ENCODE measurements at places on chromosomes 2 and 18. TPM values are rescaled to one million over a fixed set of nuclear protein-coding genes. Genes with fewer than 3 reads are reported as not detected.

SLC11A1 gene
- 6.8 TPM for total RNA-seq

DNAJC5G gene
- not detected for total RNA-seq

CCNYL1 gene
- 8.2 TPM for total RNA-seq

TRMT61B gene
- total RNA-seq, result 11.6 TPM

EGR4 gene
- total RNA-seq, result not detected

PAX3 gene
- total RNA-seq, result 4.8 TPM

HMSD gene
- not detected for total RNA-seq

TUBB8B gene
- not detected for total RNA-seq

ADD2 gene
- 2.8 TPM for total RNA-seq

C1QL2 gene
- total RNA-seq, result not detected

IL36RN gene
- total RNA-seq, result 5.6 TPM

CSRNP3 gene
- total RNA-seq, result 20.6 TPM

INHA gene
- 1.5 TPM for total RNA-seq

Data from tongue (tissue), 3 donors.